ENCODE measurements at places on chromosomes 11 and 22.

DNA sequence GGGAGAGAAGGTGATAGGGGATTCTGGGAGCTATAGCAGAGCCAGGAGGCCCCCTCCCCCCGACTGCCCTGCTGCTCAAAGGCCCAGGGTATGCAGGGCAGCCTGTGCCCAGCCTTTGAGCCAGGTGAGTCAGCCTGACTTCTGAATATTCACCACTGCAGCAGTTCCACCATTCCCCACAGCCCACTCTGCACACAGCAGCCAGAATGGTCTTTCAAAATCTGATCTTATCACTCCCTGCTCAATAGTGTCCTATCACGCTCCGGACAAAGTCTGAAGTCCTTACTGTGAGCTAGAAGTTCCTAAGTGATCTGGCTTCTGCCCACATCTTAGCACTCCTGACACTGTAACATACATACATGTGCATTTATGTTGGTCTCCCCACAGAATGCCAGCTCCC lies 111.7 kb downstream of the BUD13 start:
- no peak for DNase-seq
- H3K27ac ChIP-seq: no peak overlapping the region
- no peaks in the 10 kb centered on the region for H3K4me1 ChIP-seq
- no peak overlapping the region for H3K4me3 ChIP-seq

GRCh38 chr11:130522284-130522961 lies 74.0 kb downstream of the ADAMTS15 start:
- H3K27ac ChIP-seq: no peak overlapping the region
- DNase-seq: no peak
- no peaks in the 10 kb centered on the region for H3K4me1 ChIP-seq
- H3K4me3 ChIP-seq: no peak overlapping the region

DNA sequence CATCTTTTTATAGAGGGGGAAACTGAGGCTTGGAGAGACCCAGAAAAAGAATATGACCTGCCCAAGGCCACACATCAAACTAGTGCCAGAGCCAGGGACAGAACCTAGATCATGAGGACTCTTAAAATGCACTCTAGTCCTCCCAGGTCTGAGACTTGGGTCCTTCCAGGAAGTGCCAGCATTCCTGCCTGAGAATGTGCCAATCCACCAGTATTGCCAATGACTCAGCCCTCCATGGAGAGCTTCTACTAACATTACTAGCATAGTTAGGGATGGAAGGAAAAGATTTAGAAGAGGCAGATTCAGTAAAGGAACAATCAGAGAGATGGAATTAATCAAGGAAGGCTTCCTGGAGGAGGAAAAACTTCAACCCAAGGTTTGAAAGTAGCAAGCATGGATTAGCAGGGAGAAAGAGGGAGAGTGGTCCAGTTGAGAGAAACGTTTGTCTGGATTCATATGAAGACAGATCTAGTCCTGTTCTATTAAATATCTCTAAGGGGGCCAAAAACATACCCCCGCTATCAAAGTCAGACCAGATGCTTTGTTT lies 20.1 kb upstream of the SMIM35 start:
- H3K27ac ChIP-seq: no peak overlapping the region
- peaks cover 43% of the 10 kb centered on the region for H3K27me3 ChIP-seq
- DNase-seq: no peak
- H3K4me3 ChIP-seq: no peak overlapping the region
- H3K4me1 ChIP-seq: peaks cover under 1% of the 10 kb centered on the region
- no peaks in the 10 kb centered on the region for H3K36me3 ChIP-seq

- no peaks in the 10 kb centered on the region for H3K36me3 ChIP-seq
- H3K27ac ChIP-seq: no peak overlapping the region
- H3K4me3 ChIP-seq: no peak overlapping the region
- H3K4me1 ChIP-seq: no peaks in the 10 kb centered on the region
- DNase-seq: no peak
These were observed 473.8 kb downstream of the OPCML start for GRCh38 chr11:133058501-133058900.

DNA sequence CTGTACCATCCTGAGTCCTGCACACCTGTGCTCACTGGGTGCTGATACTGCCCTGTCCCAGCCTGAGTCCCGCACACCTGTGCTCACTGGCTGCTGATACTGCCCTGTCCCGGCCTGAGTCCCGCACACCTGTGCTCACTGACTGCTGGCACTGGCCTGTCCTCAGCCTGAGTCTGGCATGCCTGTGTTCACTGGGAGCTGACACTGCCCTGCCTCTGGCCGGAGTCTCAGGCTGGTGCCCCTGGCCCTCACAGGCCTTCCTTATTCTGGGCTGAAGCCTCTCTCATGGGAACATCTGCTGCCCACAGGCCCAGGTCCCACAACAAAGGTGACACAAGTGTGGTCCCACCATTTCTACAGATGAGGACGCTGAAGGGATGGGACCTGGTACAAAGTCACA lies 115.1 kb downstream of the MPPED1 start:
- H3K27ac ChIP-seq: no peak overlapping the region
- no peak for DNase-seq
- peaks cover 8% of the 10 kb centered on the region for H3K27me3 ChIP-seq
- no peak overlapping the region for H3K4me3 ChIP-seq
- H3K4me1 ChIP-seq: peaks cover 2% of the 10 kb centered on the region

GRCh38 chr11:88411265-88411664 lies 73.7 kb upstream of the CTSC start:
- H3K4me1 ChIP-seq: peaks cover 50% of the 10 kb centered on the region
- H3K27me3 ChIP-seq: peaks cover 4% of the 10 kb centered on the region
- H3K27ac ChIP-seq: no peak overlapping the region
- peaks cover 12% of the 10 kb centered on the region for H3K36me3 ChIP-seq

GRCh38 chr11:1155274-1155693 lies 2.5 kb upstream of the MUC5AC start:
- H3K27me3 ChIP-seq: peaks cover 15% of the 10 kb centered on the region
- no peaks in the 10 kb centered on the region for H3K4me1 ChIP-seq

DNA sequence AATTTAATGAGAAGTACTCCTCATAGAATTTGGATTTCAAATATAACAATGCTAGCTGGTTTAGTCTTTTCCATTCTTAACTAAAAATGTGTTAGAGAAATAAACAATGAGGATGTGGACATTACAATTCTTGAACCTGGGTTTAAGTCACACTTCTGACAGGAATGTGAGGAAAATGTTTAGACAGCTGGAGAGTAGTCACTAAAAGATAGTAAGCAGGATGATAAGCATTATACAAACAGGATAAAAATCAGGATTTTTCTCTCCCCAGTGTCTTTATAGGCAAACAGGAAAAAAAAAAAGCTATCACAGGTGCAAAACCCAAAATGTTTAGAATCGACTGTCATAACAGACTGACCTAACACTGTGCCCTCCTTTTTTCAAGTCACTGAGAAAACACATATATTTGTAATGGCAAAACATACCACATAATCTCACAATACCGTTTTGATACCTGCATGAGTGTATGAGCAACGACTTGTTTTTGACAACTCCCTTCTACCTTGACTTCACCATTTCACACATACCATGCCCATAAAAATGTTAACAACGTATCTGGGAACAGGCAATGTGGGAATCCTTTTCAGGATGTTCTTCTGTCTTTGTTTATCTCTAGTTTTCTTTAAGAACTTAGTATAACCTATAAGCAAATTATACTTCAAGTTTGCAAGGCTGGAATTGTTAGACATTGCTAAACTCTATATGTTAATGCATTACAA lies 242.0 kb downstream of the SBF2 start:
- no peaks in the 10 kb centered on the region for H3K27me3 ChIP-seq
- H3K4me1 ChIP-seq: no peaks in the 10 kb centered on the region
- no peak for DNase-seq

DNA sequence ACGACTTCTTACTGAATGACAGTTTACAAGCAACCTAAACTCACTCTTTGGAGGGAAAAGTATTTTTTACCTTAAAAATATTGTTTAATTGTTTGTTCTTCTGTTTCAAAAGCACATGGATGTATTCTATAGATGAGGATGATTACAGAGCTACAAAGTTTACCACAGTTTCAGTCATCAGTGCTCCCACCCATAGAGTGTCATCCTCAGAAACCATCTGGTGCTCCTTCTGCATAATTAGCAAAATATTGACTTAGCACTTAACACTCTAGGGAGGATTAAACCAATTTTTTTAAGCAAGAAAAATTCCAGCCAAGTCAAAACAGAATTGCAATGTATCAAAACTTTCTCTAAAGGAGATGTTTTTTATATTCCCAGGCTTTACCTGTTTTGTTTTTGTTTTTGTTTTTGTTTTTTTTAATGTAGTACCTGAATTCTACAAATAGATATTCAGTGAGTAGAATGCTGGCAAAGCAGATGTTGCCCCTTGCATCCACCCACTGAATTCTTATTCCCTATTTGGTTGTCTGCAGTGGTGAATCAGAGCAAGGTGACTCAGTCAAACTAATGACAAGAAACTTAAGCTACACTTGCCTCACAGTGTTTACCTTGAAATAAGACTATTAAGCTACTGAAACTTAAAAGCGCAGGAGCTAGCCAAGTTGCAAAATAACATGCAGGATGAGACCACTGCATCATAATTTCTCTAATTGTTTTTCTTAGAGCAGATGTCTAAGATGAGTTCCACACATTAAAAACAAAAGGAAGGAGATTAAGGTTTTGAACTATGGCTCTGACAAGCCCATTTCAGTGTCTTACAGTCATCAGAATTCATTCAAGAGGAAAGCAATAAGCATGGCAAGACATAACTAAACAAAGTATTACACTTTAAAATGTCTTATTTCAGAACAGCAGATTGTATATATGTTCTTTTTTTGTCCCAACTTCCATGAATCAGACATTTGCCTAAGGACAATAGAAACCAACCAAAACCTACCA lies 155.1 kb upstream of the SOX6 start:
- no peak for DNase-seq
- no peaks in the 10 kb centered on the region for H3K27me3 ChIP-seq
- no peak overlapping the region for H3K4me3 ChIP-seq
- no peaks in the 10 kb centered on the region for H3K36me3 ChIP-seq
- H3K27ac ChIP-seq: no peak overlapping the region

- DNase-seq: no peak
- H3K4me1 ChIP-seq: no peaks in the 10 kb centered on the region
- H3K27me3 ChIP-seq: no peaks in the 10 kb centered on the region
- H3K27ac ChIP-seq: no peak overlapping the region
- H3K36me3 ChIP-seq: peaks cover 3% of the 10 kb centered on the region
- no peak overlapping the region for H3K4me3 ChIP-seq
These were observed 14.4 kb upstream of the OOSP1 start for GRCh38 chr11:59923813-59924212.

GRCh38 chr11:41404109-41404508 lies 55.3 kb downstream of the LRRC4C start:
- no peaks in the 10 kb centered on the region for H3K27me3 ChIP-seq
- H3K27ac ChIP-seq: no peak overlapping the region
- H3K36me3 ChIP-seq: no peaks in the 10 kb centered on the region
- no peak for DNase-seq
- H3K4me1 ChIP-seq: no peaks in the 10 kb centered on the region

- no peak for DNase-seq
- H3K4me1 ChIP-seq: no peaks in the 10 kb centered on the region
- H3K27me3 ChIP-seq: no peaks in the 10 kb centered on the region
- no peaks in the 10 kb centered on the region for H3K36me3 ChIP-seq
These were observed 1330.2 kb downstream of the LRRC4C start for GRCh38 chr11:40129266-40129665.

DNA sequence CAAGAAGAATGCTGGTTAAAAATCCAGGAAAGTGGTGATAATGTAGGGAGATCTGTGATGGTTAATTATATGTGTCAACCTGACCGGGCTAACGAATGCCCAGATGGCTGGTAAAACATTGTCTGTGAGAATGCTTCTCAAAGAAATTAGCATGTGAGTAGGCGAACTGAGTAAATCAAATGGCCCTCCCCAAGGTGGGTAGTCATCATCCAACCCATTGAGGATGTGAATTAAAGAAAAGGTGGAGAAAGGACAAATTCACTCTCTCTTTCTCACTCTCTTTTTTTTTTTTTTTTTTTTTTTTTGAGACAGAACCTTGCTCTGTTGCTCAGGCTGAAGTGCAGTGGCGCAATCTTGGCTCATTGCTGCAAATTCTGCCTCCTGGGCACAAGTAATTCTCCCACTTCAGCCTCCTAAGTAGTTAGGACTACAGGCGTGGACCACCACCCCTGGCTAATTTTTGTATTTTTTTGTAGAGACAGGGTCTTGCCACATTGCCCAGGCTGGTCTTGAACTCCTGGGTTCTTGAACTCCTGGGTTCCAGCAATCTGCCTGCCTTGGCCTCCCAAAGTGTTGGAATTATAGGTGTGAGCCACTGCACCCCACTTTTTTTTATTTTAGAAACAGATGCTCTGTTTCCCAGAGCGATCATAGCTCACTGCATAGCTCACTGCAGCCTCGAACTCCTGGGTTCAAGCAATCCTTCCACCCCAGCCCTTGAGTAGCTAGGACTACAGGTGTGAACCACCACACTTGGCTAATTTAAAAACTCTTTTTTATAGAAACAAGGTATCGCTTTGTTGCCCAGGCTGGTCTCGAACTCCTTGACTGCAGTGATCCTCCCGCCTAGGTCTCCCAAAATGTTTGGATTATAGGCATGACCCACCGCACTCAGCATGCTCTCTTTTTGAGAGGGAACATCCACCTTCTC lies 22.0 kb upstream of the P2RY6 start:
- H3K4me3 ChIP-seq: no peak overlapping the region
- H3K27me3 ChIP-seq: peaks cover 11% of the 10 kb centered on the region
- no peaks in the 10 kb centered on the region for H3K36me3 ChIP-seq
- peak; percentile 40 for DNase-seq
- peaks cover 7% of the 10 kb centered on the region for H3K4me1 ChIP-seq

DNA sequence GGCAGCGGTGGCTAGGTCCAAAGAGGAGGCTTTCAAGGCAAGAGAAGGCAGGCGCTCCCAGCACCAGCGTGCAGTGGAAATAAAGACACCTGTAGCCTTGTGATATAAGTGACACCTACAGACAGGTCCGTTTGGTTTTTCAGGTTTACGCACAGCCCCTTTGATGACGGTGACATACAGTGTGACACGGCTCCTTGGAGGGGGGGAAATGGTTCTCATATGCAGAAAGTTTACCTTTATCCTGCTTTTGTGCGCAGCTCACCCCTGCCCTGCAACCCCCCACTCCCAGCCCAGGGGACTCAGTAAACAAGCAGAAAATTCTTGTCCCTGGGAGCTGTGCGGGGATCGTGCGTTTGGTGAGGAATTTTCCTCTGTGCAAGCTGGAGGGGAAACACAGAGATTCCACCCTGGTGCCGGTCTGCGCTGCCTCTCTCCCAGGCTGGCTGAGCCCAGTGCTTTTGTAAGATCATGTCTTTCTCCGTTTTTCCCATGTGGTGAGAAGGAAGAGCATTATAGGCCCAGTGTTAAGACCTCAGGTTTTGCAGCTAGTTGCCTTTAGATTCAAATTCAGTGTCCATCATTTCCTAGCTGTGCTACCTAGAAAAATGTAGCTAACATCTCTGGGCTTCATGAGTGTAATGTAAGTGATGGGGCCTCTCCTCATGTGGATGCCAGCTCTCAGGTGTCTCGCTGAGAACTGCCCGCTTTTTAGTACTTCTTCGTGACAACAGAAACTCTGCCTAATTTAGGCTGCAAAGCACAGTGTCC lies at the start of gene ELF5:
ELF5 (minus strand) TSS at position 113 of the 768 bp plus-strand sequence. CDS start 8,045 bp downstream, outside the sequence.
- no peaks in the 10 kb centered on the region for H3K36me3 ChIP-seq
- DNase-seq: no peak
- H3K4me3 ChIP-seq: no peak within 1 kb of the TSS
- H3K27me3 ChIP-seq: no peaks in the 10 kb centered on the region
